ENCODE measurements at places on chromosomes 7 and 10.

DNA sequence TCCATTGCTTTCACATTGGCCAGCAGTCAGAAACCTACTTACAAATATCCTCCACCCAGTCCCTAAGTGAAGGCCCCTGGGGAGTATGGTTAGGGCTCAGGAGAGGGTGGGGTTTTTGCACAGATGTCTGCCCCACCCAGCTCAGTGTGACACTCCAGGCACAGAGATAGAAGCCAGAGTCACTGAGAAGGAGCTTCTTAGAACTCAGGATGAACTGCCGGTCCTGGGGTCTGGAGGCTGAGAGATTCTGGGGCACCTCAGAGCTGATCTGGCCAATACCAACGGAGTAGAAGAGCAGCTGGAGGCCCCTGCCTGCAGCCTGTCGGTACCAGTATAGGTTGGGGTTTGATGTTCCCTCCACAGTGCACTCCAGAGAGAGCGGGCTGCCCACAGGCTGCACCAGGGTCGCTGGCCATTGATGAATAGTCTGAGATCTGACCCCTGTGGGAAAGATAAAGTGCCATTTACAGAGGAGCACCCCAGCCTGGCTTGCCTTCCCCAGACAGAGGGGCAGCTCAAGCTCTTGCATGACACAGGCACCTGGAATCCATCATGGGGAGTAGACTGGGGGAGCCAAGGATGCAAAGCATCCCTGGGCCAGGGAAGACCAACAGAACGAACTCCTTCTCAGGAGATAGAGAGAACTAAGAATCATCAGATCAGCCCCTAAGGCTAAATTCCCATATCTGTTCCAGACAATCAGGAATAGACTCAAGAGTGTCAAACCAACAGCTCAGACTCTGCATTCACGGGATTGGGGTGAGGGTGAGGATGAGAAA lies 41.9 kb downstream of the PRSS2 start:
- no peak for DNase-seq

- no peak for DNase-seq
Observed at GRCh38 chr10:71835671-71836595, 15.1 kb downstream of the PSAP start.

DNA sequence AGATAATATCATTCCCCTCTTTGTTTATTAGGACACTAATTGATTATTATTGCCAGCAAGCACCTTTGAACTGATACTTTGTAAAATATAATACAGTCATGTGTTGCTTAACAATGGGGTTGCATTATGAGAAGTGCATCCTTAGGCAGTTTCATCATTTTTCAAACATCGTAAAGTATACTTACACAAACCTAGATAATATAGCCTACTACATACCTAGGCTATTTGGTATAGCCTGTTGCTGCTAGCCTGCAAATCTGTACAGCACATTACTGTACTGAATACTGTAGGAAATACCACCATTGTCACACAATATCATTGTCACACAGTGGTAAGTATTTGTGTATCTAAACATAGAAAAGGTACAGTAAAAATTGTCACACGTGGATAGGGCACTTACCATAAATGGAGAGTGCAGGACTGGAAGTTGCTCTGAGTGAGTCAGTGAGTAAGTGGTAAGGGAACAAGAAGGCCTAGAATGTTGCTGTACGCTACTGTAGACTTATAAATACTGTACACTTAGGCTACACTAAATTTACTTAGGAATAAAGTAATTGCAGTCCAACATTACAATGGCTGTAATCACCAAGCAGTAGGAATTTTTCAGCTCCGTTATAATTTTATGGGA lies 70.7 kb downstream of the LCOR start:
- DNase-seq: no peak

DNA sequence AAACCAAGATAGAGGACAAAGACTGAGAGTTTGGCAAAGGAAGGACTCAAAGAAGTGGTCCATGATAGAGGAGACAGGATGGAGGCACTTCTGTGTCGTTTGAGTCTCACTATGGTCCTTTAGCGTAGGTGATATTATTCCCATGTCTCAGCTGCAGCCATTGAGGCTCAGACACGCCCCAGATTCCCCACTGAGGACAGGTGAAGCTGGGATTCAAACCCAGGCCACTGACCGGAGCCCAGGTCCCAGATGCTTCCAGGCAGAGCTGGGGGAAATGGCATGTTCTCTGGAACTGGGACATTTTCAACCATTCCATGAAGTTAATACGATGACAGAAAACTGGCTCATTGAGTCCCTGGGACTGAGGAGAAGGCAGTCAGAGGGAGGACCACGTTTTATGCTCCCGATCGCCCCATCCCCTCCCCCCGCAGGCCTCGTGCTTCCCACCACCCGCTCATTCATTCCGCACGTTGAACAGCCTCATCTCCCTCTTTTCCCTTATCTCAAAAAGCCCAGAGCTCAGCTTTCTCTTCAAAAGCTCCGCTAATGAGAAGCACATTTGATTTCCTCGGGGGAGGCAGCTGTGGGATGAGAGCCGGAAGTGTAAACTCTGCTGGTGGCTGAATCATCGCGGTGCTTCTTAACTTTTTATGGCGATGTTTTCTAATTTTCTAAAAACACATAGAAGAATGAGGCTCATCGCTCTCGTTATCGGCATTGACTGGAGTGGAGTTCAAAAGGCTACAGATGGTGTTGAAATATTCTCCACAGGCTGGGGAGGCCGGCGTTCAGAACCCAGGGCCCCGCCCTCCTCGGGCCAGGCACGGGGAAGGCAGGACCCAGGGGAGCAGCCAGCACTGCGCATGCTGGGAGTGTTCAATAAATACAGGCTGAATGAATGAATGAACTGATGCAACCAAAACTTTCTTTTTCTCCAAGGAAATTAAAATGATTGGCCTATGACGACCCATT lies 64.0 kb downstream of the OAT start:
- peak; percentile 2 for DNase-seq

GRCh38 chr10:76026905-76027304 lies 595.5 kb downstream of the LRMDA start:
- no peak for DNase-seq

- no peak for DNase-seq
Observed at GRCh38 chr10:122463466-122464249, 2.3 kb downstream of the HTRA1 start.

DNA sequence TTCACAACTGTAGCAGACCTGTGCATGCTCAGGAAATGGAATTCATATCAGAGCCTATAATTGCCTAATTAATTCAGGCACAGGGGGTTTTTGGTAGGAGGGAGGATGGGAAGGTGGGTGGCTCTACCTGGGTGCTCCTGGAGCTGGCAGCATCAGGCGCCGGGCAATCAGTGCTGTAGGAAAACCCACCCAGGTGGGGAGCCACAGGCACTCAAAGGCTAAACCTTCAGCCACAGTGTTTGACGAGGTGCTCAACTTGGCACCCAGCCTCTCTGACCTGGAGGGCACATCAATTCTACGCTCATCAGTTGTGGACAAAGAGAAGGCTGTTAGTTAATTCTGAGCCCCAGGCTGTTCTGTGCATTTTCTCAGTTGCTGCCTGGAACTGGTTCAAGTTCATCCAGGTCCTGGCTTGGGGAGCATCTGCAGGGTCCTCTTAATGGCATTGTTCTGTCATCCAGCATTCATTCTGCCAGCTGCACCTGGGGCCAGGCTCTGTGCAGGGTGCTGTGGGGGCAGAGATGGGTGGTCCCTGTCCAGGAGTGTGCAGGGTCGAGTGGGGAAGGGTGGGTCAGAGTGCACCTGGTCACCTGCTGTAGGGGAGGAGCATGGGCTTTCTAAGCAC lies 54.1 kb upstream of the NPTX2 start:
- no peak for DNase-seq

GRCh38 chr7:81608748-81609382 lies 161.0 kb downstream of the HGF start:
- DNase-seq: no peak

DNA sequence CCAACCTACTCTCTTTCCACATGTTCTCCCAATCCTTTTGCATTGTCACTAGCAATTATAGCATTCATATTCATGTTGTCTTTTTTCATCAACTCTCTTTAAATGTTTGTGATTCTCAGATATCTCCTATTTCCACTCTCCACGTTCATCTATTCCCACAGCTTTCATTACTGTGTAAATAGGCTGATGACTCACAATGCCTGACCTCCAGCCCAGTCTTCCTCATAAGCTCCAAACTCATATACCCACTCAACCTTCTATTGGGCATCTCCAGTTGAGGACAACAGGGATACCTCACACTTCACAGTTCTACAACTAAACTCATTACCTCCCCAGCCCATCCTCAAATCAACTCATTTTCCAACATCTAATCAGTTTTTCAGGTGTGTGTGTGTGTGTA lies 194.1 kb downstream of the DGKI start:
- DNase-seq: no peak

DNA sequence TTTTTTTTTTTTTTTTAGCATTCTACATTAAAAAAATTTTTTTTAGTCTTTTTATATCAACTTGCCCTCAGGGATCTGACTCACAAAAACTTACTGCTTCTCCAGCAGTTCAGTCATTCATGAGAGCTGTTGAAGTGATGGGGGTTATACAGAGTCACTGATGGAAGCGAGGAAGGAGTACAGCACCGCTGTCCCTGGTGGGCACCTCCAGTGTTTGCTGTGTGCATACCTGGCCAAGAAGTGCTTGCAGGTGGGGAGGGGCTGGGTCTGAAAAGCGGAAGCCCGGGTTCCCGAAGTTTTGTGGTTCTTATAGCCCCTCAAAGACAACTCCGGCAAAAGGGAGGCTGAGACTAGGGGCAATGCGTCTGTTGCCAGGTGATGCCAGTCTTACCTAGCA lies 46.2 kb downstream of the MINDY4 start:
- DNase-seq: no peak

DNA sequence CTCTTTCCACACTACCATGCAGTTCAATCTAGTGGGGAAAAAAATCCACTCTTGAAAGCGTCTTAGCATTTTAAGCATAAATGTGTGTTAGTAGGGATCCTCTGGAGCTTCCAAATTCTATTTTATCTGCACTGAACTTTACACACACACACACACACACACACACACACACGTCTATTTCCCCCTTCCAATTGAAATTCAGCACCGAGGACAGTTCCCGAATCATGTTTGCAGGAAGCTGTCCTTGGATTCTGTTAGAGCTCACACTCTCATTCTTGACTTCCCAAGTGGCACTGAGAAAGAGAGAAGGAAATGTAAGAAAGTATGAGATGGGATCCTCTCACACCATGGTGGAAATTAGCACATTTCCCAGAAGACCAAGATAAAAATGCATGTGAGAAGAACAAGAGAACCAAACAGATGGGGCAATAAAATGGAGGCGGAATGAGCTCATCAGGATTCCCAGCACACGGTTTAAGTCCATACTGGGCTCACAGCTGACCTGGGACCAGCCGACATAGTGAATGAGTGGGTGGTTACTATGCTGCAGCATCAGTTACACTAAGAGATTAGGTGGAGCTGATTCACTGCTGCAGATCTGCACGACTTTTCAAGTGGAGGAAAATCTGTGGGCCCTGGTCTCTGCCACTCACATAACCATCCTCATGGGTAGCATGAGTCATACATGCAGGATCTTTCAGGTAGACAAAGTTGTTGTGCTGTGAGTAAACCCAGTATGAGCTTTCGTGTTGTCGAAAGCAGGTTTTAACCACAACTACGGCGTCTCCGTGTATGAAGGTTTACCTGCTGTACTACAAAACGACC lies 3.3 kb upstream of the NPTX2 start:
- no peak for DNase-seq

- DNase-seq: no peak
Observed at GRCh38 chr10:73113551-73113950, 3.3 kb downstream of the NUDT13 start.

DNA sequence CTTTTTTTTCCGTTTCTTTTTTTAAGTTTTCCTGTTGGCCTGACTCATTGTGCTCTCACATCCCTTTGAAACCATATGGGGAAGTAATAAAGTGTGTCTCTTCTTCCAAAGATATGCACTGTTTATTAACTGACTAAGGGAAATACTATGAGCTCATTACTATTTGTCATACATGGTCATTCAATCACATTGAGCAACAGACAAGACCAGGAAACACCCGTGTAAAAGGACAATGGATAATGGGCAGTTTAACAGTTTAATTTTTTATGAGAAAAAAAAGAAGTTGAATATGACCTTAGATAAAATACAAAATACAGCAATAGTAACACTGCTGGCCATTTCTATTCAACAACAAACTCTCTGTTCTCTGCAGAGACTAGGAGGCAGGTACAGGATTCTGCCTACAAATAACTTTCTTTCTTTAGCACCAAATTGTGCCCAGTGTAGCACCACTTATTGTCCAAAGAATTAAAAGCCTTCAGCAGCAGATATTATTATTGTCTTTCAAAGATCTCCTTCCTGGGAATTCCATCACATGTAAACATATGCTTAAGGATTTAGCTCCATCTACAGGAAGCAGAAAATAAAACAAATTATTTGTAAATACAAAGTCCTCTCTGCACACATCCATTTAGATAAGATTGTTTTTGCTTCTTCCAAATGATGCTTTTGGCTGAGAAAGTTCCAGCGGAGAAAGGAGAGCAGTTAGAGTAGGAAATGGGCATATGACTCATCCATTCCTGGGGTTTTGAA lies 55.0 kb upstream of the AKR1E2 start:
- no peak for DNase-seq

- DNase-seq: no peak
Observed at GRCh38 chr10:52465202-52465601, 151.1 kb downstream of the DKK1 start.

DNA sequence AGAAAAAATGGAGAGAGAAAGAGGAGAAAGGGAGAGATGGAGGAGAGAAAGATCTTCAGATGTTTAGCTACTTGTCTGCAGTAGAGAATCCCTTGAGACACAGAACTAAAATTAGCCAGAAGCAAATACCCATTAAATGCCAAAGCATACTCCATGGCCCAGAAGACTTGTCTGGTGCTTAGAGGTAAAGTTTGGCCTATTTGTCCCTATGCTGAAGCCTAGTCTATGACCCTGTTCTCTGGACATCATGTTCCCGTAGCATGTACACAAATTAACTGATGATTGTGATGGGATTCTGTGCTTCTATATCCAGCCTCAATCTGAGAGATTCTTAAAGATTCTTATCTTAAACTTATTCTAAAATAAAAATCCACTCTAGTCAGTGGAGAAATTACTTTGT lies 85.8 kb downstream of the NAMPT start:
- no peak for DNase-seq

DNA sequence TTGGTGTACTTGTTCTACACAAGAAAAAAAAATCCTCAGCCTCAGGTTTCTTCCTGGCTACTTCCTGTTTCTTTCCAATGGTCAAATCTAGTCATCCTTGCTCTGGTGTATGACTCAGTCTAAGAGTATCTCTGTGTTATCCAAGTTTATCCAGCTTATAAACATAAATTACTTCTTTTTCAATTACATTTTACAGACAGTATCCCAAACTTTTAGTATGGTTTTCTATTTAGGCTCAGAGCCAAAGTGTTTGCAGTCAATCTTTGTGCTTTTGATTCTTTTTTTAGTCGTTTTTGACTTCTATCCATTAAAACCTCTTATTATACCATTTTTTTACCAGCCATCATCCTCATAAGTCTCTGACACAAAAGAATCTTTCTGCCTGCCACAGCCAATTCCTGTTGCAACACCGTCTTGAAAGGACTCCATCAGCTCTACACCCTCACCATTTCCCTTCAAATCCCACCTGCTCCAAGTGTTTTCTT lies 294.6 kb downstream of the PTEN start:
- DNase-seq: no peak

- no peak for DNase-seq
Observed at GRCh38 chr7:137404660-137405317, 61.3 kb upstream of the PTN start.
